ENCODE measurements at places on chromosomes 3 and 15. TPM values are rescaled to one million over a fixed set of nuclear protein-coding genes. Genes with fewer than 3 reads are reported as not detected.

KNL1 gene
- 2.3 TPM for total RNA-seq

IGSF11 gene
- total RNA-seq: 5.3 TPM

PLA1A gene
- total RNA-seq: 1.6 TPM

C15orf62 gene
- 1.4 TPM for total RNA-seq

KBTBD12 gene
- 2.1 TPM for total RNA-seq

CAND2 gene
- 12.1 TPM for total RNA-seq

IDH2 gene
- total RNA-seq: 73.2 TPM

SMCO1 gene
- total RNA-seq: not detected

ADAMTS7 gene
- total RNA-seq: 13.8 TPM

CORO2B gene
- 2.9 TPM for total RNA-seq

DNAH1 gene
- 13.8 TPM for total RNA-seq

IL12A gene
- 0.14 TPM for total RNA-seq

CCDC54 gene
- total RNA-seq: not detected

A4GNT gene
- total RNA-seq: not detected
